ENCODE measurements at places on chromosomes 3 and 15.

- no peaks in the 10 kb centered on the region for H3K4me1 ChIP-seq
- DNase-seq: no peak
- peaks cover 34% of the 10 kb centered on the region for H3K36me3 ChIP-seq
- H3K27ac ChIP-seq: no peak overlapping the region
- H3K4me3 ChIP-seq: no peak overlapping the region
- no peaks in the 10 kb centered on the region for H3K27me3 ChIP-seq
Measured at GRCh38 chr3:33057320-33058298, 39.3 kb downstream of the GLB1 start.

- no peak overlapping the region for H3K27ac ChIP-seq
- DNase-seq: no peak
- H3K4me1 ChIP-seq: peaks cover 12% of the 10 kb centered on the region
- H3K27me3 ChIP-seq: no peaks in the 10 kb centered on the region
- H3K4me3 ChIP-seq: peak overlapping the region; percentile 98
- peaks cover 6% of the 10 kb centered on the region for H3K36me3 ChIP-seq
Measured at GRCh38 chr15:42549741-42550392, 1.2 kb downstream of the HAUS2 start.

- DNase-seq: peak; percentile 44
- H3K36me3 ChIP-seq: peaks cover 3% of the 10 kb centered on the region
- H3K27me3 ChIP-seq: peaks cover 95% of the 10 kb centered on the region
- H3K4me1 ChIP-seq: peaks cover 26% of the 10 kb centered on the region
- peak overlapping the region; percentile 74 for H3K4me3 ChIP-seq
Measured at GRCh38 chr3:181719991-181720680, 8.4 kb downstream of the SOX2 start.

DNA sequence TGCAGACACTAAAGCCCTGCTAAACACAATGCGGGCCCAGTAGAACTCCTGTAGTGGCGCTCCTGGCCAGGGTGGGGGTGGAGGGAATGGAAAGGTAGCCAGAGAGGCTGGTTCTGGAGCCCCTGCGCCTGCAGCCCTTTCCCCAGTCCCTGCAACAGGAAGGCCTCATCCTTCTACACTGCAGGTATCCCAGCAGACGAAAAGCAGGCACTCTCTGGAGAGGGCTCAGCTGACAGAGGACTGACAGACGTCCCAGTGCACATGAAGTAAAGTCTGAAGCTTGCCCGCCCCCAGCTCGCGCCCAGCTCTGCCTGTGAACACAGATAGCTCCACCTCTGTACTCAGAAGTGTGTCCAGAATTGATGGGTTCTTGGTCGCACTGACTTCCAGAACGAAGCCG, 46.0 kb downstream of the NSMCE3 start:
- H3K4me3 ChIP-seq: no peak overlapping the region
- no peak overlapping the region for H3K27ac ChIP-seq
- H3K4me1 ChIP-seq: peaks cover 16% of the 10 kb centered on the region
- no peak for DNase-seq
- H3K36me3 ChIP-seq: no peaks in the 10 kb centered on the region
- no peaks in the 10 kb centered on the region for H3K27me3 ChIP-seq

DNA sequence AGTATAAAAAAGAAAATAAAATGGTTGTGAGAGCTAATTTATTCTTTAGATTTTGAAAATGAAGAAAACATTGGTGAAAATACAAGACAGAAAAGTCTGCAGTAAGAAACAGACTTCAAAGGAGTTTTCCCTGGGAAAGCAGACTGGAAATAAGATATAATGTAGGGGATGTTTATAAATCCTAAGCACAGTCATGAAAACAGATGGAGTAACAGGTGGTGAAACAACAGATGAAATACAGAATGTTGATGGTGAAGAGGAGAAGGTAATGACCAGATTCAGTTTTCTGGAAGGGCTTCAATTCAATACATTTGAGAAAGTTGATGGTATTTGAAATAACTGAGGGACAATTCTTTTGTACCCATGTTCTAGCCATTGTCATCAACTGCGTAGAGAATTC, 353.9 kb downstream of the CHL1 start:
- no peaks in the 10 kb centered on the region for H3K36me3 ChIP-seq
- no peak overlapping the region for H3K4me3 ChIP-seq
- H3K27me3 ChIP-seq: no peaks in the 10 kb centered on the region
- H3K27ac ChIP-seq: no peak overlapping the region

DNA sequence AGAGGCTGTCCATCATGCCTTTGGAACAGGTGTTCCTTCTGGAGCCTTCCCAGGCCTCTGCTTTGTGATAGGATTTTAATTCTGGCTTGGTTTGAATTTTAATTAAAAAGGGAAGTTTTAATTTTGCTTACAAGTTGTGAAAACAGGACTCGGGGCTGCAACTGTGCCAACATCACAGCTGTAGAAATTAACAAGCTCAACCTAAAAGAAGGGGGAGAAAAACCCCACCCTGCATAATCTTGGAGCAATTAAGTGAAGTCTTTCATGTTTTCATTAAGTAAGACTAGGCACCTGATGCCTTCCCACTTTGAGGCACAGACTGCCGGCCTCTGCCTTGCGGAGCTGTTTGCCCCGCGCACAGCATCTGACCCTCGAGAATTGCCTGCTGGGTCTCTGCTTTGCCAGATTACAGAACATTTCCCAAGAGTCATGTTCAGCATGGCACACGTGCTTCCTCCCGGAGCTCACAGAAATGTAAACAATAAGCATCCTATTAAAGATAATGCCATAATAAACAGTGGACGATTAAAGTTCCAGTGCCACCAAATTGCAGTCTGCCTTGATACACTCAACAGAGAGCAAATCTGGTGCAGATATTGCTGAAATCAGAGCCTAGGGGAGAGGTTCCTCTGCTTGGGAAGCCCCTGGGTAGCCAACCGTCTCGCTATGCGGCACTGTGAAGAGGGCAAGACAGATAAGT, 364.2 kb downstream of the LRTM1 start:
- no peak overlapping the region for H3K4me3 ChIP-seq
- H3K36me3 ChIP-seq: no peaks in the 10 kb centered on the region
- H3K27ac ChIP-seq: no peak overlapping the region
- no peaks in the 10 kb centered on the region for H3K4me1 ChIP-seq
- no peaks in the 10 kb centered on the region for H3K27me3 ChIP-seq

- no peak overlapping the region for H3K27ac ChIP-seq
- no peaks in the 10 kb centered on the region for H3K4me1 ChIP-seq
- DNase-seq: no peak
- no peak overlapping the region for H3K4me3 ChIP-seq
- H3K27me3 ChIP-seq: no peaks in the 10 kb centered on the region
- H3K36me3 ChIP-seq: no peaks in the 10 kb centered on the region
Measured at GRCh38 chr3:185797108-185797881, 27.5 kb downstream of the IGF2BP2 start.

- no peak for DNase-seq
- no peaks in the 10 kb centered on the region for H3K27me3 ChIP-seq
- no peaks in the 10 kb centered on the region for H3K36me3 ChIP-seq
- no peak overlapping the region for H3K27ac ChIP-seq
- H3K4me3 ChIP-seq: no peak overlapping the region
Measured at GRCh38 chr15:83092309-83092976, 15.0 kb upstream of the TM6SF1 start.

- H3K27me3 ChIP-seq: no peaks in the 10 kb centered on the region
- no peak overlapping the region for H3K27ac ChIP-seq
- no peaks in the 10 kb centered on the region for H3K36me3 ChIP-seq
Measured at GRCh38 chr15:80107774-80108173, 45.0 kb upstream of the FAH start.

GRCh38 chr15:25741256-25741580, 121.9 kb downstream of the ATP10A start:
- H3K27ac ChIP-seq: no peak overlapping the region
- H3K36me3 ChIP-seq: no peaks in the 10 kb centered on the region

DNA sequence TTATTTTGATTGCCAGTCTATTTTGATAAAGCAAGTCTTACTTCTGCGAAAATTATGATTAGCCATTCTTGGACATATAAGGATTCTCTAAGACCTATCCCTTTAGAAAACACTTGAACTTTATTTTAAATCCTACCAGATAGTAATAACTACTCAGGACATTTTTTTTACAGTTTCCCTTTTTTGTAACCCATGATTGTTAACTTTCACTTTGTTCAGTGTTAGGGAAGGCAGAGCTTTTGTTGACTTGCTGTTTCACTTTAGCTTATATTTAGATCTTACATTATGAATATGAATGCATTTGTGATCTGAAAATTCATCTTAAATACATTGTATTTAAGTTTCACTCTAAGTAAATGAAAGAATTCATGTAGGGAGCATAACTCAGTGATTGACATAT, 167.0 kb downstream of the AKAP13 start:
- DNase-seq: no peak
- no peaks in the 10 kb centered on the region for H3K4me1 ChIP-seq
- no peaks in the 10 kb centered on the region for H3K27me3 ChIP-seq
- no peak overlapping the region for H3K27ac ChIP-seq
- no peak overlapping the region for H3K4me3 ChIP-seq

DNA sequence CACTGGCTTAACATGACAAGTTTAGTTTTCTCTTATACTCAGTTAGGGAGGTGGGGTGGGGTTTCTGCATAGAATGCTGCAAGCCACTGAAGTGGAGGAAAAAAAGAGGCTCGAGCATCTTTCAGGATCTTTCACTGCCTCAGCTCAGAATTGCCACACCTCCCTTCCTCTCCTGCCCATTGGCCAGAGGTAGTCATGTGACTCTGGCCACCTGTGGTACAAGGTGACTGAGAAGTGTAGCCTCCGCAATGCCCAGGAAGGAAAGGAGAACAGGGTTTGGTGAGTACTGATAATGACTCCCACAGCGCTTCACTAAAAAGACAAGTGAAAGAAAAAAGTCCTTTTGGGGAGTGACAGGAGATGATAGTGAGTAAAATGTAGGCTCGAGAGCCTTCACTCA, 124.3 kb upstream of the TRIM42 start:
- no peaks in the 10 kb centered on the region for H3K27me3 ChIP-seq
- no peaks in the 10 kb centered on the region for H3K36me3 ChIP-seq
- H3K4me3 ChIP-seq: no peak overlapping the region
- no peak for DNase-seq
- H3K4me1 ChIP-seq: no peaks in the 10 kb centered on the region
- no peak overlapping the region for H3K27ac ChIP-seq

GRCh38 chr15:57143511-57144078, 225.2 kb downstream of the TCF12 start:
- no peak overlapping the region for H3K4me3 ChIP-seq
- H3K4me1 ChIP-seq: peaks cover 7% of the 10 kb centered on the region
- no peak overlapping the region for H3K27ac ChIP-seq
